ENCODE measurements at places on chromosomes 1 and 21.
A peak's percentile ranks its signal among the peaks of the same experiment; 100 is the strongest.

DNA sequence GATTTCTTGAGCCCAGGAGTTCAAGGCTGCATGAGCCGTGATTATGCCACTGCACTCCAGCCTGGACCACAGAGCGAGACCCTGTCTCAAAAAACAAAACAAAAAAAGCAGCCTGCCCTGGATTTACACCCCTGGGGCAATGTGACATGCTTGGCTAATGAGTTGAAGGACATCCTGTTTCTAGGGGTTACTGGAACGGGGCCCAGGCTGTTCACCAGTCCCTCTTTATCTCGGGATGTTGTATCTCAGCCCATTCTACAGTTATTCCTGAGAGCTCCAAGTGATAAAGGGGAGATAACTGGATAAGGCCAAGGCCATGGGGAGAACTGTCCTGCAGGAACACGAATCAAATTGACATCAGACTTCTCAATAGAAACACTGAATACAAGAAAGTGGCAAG is 21.7 kb upstream of the S100A2 start:
- DNase-seq: no peak

DNA sequence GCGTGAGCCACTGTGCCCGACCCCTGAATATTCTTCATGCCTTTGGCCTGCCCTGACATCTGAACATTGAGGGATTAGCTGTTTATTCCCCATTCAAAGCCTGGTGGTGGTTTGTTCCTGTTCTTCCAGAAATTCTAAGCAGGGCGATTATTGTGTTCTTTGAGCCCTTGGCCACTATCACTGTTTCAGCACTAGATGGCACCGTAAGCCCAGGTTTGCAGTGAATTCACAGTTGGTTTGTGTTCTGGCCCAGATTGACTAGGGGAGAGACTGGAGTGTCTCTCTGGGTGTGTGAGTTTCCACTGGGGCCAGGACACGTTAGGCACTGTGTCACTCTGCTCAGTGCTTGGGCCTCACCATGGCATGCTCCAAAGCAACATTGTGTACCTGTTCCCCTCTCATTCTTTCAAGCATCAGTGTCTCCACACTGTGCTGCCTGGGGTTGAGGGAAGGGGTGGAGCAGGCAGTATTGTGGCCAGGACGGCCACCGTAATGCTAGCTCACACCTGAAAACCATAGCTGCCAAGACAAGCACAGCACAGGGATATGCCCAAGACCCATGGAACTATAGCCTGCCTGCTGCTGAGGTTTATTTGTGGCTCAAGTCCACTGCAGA is 52.7 kb downstream of the PKN2 start:
- no peak for DNase-seq

DNA sequence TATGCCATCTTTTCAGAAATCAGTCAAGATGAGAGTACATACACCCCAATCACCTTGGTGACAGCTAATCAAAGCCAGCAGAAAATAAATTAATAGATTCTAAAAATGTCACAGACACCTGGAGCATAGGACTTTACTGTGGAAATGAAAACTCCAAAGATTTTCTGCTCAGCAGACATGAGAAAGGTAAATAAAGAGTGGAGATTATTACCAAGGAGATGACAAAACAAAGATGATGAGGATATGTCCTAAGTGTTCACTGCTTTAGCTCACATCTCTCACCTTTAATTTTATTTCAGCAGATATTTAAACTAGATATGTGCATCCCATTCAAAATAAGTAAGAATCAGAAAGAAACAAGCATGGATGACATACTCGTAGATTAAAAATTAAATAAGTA is 14.8 kb upstream of the KCNT2 start:
- no peak for DNase-seq

DNA sequence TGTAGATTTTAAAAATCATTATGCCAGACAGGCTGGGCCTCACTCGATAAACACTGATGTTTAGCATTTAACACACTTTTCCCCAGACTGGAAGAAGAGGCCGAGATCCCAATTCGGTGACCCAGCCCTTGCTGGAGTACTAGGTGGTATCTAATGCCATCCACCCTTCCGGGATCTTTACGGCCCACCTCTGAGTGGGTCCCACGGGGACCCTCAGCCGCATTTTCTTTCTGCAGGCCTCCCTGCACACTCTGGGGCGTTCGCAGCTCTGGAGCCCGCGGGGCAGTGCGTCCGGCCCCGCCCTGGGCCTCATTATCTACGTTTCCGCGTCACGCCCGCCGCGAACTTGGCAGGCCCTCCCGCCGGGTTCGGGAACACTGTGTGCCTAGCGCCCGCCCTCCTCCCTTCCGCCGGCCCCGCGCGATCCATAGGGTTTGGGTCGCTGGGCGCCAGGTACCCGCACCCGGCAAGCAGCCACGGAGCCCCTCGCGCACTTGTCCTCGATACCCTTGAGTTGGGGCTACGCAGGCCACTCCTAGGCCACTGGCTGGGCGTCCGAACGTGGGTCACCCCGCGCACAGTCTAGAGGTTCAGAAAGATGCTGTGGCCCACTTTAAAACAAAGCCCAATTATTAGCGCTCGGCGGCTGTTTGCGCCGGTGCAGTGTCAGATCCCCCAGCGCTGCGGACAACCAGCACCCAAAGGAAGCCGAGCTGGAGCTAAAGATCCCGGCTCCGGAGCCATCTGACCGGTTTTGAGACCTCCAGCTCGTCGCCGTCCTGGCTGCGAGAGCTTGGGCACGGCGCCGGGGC is 950 bp upstream of the EVA1C start:
- peak; percentile 41 for DNase-seq

DNA sequence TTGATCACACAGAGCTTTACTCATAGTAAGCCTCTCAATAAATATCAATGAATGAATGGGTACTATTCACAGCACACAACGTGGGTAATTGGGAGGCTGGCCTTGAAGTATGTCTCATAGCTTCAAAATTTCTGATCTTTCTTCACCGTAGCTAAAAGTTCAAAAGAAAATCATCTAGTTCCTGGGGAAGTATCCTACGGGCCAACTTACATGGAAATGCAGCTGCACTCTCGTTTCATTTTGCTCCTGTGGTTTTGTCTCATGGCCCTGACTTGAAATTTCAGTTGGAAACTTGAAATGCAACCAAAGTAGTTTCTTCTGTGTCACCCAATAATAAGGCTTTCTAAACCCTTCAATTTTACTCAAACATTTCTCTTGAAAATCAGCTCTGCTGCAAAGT is 76.1 kb upstream of the CNIH3 start:
- DNase-seq: no peak
